ENCODE measurements at places on chromosomes 2 and 18.
A peak's percentile ranks its signal among the peaks of the same experiment; 100 is the strongest.

DNA sequence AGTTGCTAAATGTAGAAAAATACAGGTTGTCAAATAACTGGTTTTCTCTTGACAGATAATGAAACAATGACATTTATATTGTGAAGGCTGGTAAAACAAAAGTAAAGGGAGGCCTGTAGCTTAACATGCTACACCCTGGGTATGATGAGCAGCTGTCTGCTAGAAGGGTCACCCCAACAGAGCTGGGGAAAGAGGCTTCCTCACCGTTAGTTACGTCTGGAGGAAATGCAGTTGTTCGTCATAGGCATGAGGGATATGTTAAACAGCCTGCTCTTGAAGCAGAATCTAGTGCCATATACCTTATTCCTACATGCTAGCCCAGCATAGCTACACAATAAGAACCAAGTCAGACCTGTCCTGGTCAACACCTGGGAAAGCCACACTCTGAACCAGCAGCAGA, 49.9 kb downstream of the LPIN2 start:
- no peak for DNase-seq

GRCh38 chr2:235639885-235640284, 146.0 kb downstream of the AGAP1 start:
- DNase-seq: no peak

GRCh38 chr18:76266236-76266991, 228.6 kb downstream of the ZNF516 start:
- DNase-seq: no peak

DNA sequence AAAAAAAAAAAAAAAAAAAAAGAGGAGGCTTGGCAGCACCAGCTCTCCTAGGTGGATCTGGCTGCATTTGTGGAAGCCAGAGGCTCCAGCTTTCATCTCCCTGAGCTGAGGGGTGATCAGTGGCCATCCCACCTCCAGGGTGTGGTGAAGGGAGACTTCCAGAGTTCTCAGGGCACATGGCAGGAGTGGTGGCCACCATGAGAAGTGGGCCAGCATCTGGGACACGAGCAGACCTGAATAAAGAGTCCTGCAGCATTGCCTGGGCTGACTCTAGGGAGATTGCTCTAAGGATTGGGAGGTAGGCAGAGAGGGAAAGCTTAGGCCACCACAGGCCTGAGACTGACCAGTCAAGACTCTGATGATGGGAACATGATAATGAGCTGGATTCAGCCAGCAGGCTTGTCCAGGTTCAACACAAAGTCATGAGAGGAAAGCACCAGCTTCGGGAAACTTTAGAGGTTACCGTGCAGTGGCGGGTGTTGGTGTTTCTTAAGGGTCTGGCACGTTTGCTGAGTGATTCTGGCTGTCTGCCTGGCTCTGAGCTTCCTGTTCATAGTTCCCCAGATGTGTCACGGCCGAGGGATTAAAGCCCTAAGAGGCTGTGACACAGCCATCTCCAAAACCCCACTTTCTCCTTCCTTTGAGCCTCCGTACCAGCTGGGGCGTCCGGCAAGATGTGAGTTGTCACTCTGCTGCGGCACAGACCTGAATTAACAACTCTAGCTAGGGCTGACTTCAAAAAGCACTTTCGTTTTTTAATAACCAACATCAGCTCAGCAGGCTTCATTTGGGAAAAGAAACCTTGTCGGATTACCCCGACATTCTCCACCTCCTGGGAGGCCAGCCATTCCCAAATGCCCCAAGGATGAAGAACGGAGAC, 38.3 kb upstream of the IL1R1 start:
- peak; percentile 13 for DNase-seq

GRCh38 chr2:118565301-118565700, 282.1 kb downstream of the EN1 start:
- DNase-seq: no peak

DNA sequence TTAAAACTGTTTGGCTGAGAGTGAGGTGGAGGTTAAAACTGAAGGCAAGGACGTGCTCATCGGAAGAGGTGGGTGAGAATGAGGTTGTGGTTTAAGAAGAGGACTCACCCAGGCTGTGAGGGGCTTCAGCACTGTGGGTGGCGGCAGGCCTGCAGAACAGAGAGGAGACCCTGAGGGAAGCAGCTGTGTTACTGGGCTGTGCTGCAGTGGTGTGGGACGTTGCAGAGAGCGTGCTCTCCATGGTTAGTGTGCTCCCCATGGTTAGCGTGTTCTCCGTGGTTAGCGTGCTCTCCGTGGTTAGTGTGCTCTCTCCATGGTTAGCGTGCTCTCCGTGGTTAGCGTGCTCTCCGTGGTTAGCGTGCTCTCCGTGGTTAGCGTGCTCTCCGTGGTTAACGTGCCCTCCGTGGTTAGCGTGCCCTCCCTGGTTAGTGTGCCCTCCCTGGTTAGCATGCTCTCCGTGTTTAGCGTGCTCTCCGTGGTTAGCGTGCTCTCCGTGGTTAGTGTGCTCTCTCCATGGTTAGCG, 68.5 kb upstream of the NFATC1 start:
- no peak for DNase-seq

- DNase-seq: no peak
Observed at GRCh38 chr18:21463718-21464117, 136.8 kb downstream of the ESCO1 start.

DNA sequence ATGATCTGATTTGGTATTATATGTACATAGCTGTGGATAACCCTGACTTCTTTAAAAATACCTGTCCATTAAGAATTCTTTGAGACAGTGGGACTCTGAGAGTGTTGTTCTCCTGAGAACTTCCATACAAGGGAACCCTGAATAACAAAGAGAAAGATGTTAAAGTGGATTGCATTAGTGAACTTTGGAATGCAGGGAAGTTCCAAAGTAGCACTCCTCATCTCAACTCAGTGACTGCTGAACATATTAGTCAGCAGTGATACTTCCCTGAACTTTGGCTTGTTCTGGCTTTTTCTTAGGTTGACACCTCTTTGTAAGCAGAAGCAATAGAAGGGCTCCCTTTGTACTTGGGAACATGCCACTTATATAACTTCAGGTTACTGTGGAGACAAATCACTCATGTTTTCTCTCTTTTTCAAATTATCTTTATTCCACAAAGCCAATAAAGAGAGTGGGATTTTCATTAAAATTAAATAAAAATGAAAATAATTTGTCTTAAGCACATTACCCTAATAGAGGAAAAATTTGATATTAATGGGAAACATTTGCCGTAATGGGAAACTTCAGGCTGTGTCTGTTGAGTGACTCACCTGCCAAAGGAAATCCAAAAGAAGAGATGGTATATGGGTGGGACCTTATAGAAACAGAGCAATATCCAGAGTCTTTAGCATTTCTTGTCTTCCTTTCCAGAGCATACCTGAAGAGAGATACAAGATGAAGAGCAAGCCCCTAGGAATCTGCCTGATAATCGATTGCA, 33.3 kb downstream of the CFLAR start:
- no peak for DNase-seq

GRCh38 chr2:166343467-166343866, 32.3 kb downstream of the SCN9A start:
- DNase-seq: no peak

DNA sequence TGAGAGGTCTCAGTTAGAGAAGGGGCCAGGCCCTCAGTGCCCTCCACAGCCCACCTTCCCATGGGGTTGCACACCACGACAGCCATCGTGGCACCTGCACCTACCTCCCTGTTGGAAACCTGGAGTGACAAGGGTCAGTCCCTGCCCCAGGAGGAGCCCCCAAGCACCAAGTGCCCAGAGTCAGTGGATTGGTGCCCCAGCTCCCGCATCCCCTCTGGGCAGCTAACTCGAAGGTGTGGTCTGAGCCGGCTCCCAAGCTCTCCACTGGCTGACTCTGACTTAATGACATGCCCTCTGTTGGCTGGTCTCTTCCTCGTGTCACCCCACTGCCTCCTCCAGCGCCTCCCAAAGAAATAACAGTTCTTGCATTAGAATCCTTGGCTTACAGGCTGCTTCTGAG, 116.4 kb downstream of the NDUFA10 start:
- DNase-seq: no peak

DNA sequence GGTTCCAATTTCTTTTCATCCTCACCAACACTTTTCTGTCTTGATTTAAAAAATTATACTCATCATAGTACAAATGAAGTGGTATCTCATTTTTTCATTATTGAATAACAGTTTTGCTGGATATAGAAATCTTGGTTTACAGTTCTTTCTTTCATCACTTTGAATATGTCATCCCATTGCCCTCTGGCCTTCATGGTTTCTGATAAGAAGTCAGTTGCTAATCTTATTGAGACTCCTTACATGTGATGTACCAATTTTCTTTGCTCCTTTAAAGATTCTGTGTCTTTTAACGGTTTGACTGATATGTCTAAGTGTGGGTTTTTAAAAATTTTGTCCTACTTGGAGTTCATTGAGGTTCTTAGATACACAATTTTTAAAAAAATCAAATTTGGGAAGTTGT, 35.0 kb downstream of the SLC3A1 start:
- no peak for DNase-seq

GRCh38 chr2:38246105-38246504, 131.0 kb downstream of the ATL2 start:
- DNase-seq: no peak

DNA sequence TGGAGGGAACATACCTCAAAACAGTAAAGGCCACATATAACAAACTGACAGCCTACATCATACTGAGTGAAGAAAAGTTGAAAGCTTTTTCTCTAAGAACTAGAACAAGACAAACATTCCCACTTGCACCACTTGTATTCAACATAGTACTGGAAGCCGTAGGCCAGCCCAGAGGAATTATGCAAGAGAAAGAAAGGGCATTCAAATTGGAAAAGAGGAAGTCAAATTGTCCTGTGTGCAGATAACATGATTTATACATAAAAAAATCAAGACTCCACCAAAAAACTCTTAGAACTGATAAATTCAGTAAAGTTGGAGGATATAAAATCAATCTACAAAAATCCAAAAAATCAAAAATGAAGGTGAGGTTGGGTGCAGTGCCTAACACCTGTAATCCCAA, 8.0 kb upstream of the KDM3A start:
- no peak for DNase-seq

DNA sequence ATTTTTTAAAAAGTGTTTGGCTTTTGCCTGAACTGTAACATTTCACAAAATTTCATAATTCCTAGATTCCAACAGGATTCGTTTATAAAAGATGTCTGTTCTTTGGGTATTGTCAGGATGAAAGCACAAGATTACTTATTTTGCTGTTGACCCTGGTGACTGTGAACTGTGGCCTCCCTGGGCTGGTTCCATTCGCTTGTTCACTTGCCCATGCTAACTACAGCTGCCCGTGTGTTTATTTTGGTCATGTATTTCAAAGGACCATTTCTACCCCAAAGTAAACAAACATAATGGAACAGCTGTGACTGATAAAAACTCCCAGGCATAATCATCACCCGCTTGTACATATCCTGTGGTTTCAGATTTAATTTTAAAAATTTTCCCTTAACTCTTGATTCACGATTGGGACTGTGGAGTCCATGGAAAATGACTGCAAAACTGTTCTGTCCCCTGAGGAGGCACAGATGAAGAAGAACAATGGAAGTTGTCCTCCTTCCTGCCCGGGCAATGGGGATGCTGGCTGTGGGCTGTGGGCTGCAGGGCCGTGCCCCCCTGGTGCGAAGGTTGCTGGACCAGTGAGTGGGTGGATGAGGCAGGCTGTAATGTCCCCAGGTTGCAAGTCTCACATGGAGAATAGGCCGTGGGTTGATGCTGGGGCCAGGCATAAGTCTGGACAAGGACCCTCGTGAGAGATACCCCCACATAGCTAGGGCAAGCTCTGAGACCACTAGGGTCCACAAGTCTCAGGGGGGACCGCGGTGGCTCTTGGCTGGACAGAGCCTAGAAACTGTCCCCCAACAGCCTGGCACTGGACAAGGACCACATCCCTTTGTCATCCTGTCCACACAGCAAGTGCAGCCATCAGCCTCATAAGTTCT, 28.9 kb upstream of the HDAC4 start:
- DNase-seq: no peak

GRCh38 chr2:189129971-189130370, 49.6 kb downstream of the COL5A2 start:
- no peak for DNase-seq

DNA sequence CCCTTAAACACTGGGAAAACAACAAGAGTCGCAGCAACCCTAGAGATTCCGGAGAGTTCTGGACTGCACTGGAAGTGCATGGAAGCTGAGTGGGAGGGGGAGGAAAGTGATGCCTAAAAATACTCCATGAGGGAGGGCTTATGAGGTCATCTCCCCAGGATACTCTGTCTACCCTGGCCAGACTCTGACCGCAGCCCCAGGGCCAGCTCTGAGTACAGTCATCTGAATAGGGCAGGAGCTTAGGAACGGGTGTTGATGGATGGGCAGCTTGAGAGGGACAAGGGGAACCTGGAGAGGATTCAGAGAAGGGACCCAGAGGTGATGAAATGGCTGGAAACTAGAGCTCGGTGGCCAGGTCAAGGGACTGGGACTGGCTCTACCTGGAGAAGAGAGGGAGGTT, 79.3 kb upstream of the IGFBP5 start:
- no peak for DNase-seq

GRCh38 chr2:59604123-59604522, 949.3 kb downstream of the BCL11A start:
- DNase-seq: no peak

DNA sequence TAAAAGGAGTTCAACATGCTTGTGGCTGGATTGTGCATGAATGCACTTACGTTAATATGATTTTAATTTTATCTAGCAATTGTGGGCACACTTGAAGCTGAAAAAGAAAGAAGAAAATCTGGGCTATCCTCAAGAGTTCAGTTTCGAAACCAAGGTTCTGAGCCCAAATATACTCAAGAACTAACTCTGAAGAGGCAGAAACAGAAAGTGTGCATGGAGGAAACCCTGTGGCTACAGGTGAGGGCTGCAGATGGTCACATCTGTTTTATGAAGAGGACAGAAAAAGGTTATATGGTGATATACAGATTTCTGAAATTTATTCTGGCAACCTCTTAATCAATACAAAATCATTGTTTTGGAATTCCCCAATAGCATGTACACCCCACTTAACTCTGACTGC, 57.3 kb downstream of the ITGA6 start:
- no peak for DNase-seq

- DNase-seq: no peak
Observed at GRCh38 chr2:128512379-128513115, 193.9 kb upstream of the HS6ST1 start.

DNA sequence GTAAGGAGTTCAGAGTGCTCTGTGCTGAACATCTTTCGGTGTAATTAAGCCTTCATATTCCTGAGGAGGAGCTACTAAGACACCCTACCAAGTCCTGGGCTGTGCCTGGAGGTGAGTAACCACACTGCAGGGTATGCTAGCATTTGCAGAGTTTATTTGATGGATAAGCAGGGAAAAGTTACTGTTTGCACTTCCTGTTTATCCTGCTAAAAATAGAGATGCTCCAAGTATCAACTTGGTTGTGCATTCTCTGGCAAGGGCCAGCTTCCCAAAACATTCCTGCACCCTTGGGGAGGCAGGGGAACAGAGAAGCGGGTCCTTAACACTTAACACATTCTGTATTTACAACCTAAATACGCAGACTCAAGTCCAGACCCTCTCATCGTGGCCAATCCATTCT, 49.8 kb downstream of the PARD6G start:
- DNase-seq: no peak

- no peak for DNase-seq
Observed at GRCh38 chr2:182980115-182980514, 58.1 kb downstream of the NCKAP1 start.
